Activated T-helper 1 cell treated with anti-CD3 and anti-CD28 coated beads, Interleukin-12 subunit alpha, Interleukin-12 subunit beta, Interleukin-2, Interleukin-4 antibody, amounts not matched to agents 30 ng/mL and 10 ng/mL and 1 ng/mL, durations not matched to agents 14 hours and 24 hours and 36 hours (primary cell): ENCODE measurements at places on chromosomes 4 and X. TPM values are rescaled to one million over a fixed set of nuclear protein-coding genes. Genes with fewer than 3 reads are reported as not detected.

DNA sequence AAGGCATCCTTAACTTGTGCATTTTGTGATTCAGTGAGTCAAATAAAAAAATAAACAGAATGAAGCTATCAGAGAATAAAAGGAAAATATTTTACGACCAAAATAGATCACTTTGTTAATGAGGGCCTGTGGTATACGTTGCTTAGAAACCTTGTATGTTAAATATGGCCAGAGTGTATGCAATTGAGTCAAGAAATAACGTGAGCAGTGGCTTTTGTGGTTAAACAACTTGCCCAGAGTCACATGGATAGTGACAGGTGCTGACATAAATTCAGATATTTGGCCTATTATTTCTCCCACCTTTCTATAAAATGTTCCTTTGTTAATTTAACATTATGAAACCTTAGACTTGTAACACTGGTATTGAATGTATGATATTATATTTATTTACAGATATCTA, 393.4 kb downstream of the PABPC4L start:
- DNase-seq: no peak
- no peaks in the 10 kb centered on the region for H3K27me3 ChIP-seq
- no peaks in the 10 kb centered on the region for H3K36me3 ChIP-seq
- no peak overlapping the region for H3K4me3 ChIP-seq
- no peak overlapping the region for H3K27ac ChIP-seq

The NXF2B gene
- total RNA-seq: not detected in 2 replicates

The SMIM10L2A gene
- total RNA-seq: 1.3 TPM in 2 replicates

DNA sequence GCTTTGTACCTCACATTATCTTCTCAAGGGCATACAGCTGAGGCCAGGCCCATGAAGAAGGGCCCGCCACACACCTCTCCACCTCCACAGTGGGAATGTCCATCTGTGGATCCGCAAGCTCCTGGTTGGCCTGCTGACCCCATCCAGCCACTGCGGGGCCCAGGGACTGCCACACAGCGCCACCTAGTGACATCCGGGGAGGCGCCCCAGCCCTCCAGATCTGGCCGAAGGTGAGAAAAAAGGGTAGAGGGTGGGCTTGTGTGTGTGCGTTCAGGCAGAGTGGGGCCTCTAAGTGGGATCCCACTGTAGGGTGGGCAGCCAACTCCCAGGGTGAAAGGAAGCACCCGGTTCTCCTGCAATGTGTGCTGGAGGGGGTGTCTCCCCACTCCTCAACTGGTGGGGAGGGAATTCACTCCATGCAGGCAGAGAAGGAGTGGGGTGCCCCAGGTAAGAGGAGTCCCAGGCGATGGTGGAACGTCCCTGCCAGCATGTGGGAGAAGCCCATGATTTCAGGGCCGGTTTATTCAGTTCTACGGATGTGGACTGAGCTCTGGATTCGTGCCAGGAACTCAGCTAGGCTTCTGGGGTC, 117.3 kb downstream of the ENPP6 start:
- peak; percentile 11 for DNase-seq
- no peaks in the 10 kb centered on the region for H3K4me1 ChIP-seq
- H3K4me3 ChIP-seq: no peak overlapping the region
- H3K27ac ChIP-seq: no peak overlapping the region
- H3K36me3 ChIP-seq: no peaks in the 10 kb centered on the region

- H3K4me1 ChIP-seq: no peaks in the 10 kb centered on the region
- H3K27me3 ChIP-seq: peaks cover 2% of the 10 kb centered on the region
- no peaks in the 10 kb centered on the region for H3K36me3 ChIP-seq
- no peak overlapping the region for H3K4me3 ChIP-seq
Observed at GRCh38 chr4:83771113-83771705, 235.3 kb downstream of the GPAT3 start.

The CT83 gene
- total RNA-seq: not detected in 2 replicates

The HSFX1 gene
- total RNA-seq: 0.49 and 1.2 TPM in 2 replicates
